ENCODE measurements at places on chromosomes 5 and 9.
A peak's percentile ranks its signal among the peaks of the same experiment; 100 is the strongest.

GRCh38 chr9:89795538-89796195, 190.9 kb downstream of the GADD45G start:
- no peak for DNase-seq

DNA sequence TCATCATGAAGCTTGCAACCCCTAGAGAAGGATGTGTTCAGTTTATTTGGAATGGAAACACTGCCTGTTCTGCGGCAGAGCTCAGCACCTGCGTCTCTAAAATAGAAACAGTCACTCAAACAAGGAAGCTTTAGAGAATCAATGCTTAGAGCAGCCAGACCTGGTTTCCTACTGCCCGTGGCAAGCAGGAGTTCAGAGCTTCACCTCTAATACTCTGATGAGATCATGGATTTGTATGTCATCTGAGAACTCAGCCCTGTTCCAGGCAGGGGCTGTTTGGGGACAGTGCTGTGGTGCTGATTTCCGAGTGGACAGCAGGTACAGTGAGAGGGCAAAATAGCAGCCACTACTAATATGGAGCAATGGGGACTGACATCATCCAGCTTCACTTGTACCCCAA, 236.0 kb upstream of the IRX1 start:
- DNase-seq, result no peak

- peak; percentile 90 for DNase-seq
Measured at GRCh38 chr9:79809931-79810330, 238.2 kb downstream of the TLE4 start.

DNA sequence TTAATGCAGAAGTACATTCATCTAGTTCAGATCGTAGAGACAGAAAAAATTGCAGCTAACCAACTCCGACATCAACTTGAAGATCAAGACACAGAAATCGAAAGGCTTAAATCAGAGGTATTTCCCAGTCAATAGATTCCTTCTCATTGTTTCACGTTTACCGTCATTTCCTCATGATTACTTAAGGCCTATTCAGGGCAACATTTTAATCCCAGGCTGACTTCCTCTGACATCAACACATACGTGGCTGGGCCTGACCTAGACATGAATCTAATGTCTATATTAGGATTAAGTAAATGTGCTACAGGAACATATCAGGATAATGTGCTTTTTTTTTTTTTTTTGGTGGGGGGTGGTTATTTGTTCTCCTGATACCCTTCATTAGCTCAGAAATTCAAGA, 107.9 kb downstream of the RASGRF2 start:
- DNase-seq, result no peak

DNA sequence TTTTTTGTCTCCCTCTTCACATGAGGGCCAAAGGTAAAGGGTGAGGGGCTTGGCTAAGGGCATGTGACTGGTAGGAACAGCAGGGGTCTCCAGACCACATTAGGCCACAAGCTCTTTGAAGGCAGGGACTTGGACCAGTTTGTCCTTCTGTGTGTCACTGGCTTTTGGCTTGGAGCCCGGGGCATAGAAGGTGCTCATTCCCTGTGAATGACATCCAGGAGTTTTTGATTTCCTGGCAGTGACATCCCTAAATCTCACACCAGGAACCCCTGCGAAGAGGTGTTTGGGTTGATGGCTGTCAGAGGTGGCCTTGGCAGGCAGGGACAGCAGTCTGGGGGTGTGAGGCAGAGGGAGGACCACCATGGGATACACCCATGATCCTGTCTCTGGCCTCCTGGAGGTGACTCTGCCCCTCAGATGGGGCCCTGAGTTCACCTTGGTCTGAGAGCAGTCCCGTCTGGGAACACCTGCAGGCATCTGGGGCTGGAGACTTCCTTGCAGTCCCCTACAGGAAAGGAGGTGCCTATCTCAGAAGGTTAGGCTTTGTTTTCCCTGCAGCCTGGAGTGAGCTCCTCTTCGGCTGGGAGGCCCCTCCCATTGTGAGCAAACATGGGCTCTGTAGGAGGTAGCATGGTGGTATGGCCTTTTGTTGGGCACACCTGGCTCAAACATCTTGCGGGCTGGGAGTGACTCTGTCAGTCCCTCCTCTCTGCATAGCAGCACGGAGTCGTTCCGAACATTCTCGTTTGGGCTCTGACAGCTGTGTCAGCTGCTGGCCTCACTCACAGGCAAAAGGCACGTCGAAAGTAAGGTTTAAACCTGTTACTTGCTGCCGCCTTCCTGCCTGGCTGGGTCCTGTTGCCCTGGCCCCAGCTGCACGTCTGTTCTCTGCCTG, 38.6 kb upstream of the PITX1 start:
- DNase-seq, result no peak

DNA sequence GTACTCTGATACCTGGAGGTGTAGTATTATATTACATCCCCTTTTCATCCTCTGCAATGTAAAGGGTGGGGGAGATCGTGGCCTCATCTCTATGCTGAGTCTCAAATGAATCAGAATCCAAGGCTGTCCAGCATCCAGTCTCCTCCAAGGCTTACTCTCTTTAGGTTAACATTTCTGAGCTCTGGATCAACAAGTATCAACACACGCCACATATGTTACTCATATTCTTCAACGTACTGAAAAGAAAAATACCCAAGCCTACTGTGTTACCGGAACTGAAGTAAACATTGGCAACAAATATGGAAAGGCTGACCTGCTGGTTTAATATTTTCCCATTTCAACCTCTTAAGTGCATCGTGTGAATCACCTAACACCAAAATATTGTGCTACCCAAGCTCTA, 241.8 kb downstream of the GAS1 start:
- peak; percentile 65 for DNase-seq

- no peak for DNase-seq
Measured at GRCh38 chr5:158838781-158839180, 260.9 kb downstream of the EBF1 start.

GRCh38 chr9:113634596-113635515, 171.3 kb downstream of the RGS3 start:
- DNase-seq, result no peak

Data from fibroblast of skin of scalp (primary cell).